CMK (cell line): ENCODE measurements at places on chromosomes 11 and 22.

DNA sequence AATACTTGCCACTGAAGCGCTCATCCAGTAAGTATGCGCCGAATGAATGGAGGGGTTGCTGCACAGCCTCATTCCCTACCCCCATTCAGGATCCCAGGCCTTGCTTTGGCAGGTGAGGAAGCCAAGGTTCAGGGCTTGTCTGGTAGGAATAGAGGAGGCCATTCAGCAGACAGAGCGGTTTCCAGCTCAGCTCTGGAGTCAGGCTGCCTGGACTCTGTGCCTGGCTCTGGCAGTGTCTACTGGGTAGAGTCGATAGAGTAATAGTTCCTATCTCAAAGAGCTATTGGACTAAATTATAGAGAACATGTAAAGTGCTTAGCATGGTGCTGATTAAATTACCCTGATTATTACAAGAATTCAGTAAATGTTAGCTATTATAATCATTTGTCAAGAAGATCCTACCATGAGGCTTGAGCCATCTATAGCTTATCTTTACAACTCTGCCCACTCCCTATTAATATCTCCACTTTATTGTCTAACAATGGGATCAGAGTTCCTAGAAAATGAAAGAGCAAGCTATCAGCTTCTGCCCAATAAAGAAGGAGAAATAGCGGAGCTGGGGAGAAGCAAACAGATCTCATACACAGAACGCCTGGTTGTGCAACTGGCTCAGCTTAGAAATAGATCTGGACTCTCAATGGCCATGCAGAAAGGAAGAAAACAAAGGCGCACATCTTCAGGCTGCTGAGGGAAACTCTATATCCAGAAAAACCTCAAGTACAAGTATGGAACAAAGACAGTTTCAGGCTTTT, 6.6 kb upstream of the SNX32 start:
- DNase-seq: no peak

GRCh38 chr11:117914991-117915618, 14.1 kb downstream of the TMPRSS13 start:
- DNase-seq: no peak

DNA sequence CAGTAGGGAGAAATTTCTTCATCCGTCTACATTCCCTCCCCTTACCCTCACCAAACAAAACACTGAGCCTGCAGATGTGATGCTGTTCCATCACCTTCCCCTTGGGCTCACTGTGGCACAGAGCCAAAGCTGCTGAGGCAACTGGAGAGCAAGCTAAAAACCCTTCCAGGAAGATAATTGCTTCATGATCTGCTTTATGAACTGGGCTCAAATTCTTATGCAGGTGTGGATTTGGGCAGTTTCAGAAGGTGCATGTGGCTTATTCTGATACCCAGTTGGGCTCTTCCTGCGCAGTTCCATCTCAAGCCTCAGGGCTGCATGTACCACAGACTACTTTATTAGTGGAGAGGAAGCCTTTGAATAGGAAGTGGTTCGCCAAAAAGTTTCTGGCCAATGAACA, 58.3 kb downstream of the AAMDC start:
- peak; percentile 4 for DNase-seq

DNA sequence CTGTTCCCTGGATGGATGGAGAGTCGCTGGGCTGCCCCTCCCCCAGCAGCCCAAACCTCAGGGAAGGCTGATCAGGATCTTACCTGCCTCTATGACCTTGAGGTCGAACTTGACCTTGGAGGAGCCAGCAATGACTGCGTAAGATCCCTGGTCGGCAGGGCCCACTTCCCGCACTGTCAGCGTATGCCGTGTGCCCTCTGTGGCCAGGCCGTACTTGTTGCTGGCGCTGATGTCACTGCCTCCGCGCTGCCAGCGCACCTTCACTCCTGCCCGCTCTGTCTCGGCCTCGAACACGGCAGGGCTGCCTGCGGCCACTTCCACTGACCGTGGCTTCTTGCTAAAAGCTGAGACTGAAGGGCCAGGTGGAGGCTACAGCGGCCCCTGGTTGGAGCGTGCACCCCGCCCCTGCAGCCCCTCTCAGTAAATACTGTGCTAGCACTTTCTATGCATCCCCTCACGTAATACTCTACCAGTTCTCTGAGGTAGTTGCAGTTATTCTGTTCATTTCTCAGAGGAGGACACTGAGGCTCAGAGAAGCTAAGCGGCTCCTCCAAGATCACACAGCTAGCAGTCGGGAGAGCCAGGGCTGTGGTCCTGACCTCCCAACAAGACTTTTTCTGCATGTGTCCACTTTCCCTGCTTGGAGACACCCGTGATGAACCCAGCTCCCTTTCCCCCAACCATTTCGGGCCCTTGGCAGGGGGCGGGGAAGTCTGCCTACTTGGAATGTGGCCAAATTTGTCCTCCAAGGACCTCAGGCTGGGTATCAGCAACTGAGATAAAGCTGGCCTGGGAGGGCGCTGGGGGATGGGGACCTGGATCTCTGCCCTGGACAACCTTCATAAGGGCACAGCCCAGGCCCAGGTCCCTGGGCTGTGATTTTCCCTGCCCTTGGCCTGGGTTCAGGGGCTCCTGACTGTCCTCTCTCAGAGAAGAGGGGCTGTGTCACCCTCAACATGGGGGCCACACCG, 1.1 kb downstream of the MYBPC3 start:
- no peak for DNase-seq

DNA sequence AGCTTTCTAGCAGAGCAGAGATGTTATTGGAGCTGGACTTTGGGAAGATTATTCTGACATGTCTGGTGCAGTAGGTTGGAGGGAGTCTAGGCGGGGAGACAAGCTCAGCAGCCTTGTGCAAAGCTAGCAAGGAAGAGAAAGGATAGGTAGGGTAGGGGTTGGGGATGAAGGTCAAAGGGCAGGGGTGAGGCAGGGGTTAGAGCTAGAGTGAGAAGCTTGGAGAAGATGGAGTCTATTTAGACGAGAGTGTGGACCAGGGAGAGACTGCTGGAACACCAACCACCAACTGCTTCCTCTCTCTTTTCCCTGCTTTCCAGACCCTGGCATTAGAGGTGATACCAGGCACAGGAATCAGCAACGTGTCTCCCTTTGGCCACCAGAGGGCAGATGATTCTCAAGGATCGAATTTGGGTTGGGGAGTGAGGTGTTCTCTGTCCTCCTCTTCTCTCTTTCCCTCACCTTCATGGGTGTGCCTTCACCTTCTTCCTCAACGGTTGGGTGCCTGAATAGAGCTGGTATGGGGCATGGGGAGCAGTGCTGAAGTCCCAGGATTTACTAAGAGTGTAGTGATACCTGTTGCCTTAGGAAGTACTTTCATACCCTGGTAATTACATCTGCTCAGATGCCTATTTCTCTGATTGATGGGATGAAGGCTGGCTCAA, 1.8 kb upstream of the MARK2 start:
- peak; percentile 45 for DNase-seq

GRCh38 chr11:101748572-101749344, 165.0 kb upstream of the TRPC6 start:
- no peak for DNase-seq

DNA sequence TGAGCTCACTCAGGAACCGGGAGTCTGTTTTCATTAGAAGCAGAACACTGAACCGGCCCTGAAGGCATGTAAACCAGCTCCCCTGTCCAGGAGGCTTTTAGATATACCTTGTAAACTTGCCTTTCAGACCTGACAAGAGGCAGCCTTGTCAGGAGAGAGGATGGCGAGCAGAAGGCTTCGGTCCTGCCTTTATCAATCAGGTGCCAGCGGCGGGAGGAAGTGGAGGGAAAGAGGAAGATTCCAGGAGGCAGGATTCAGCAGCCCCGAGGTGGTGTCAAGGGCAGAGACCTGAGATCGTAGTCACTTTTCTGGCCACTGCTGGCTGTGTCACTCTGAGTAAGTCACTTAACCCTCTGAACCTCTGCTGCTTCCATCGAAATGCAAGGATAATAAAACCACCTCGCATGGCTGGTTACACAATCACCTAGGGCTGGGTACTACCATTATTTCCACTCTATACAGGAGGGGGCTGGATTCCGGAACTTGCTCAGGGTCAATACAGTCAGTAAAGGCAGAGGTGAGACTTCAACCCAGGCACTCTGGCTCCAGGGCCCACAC, 181.0 kb downstream of the CHST1 start:
- DNase-seq: no peak

GRCh38 chr22:45776313-45776585, 104.6 kb downstream of the ATXN10 start:
- DNase-seq: no peak

GRCh38 chr11:72673943-72674828, at the start of gene PDE2A:
TSS of gene PDE2A (minus strand) at chr11:72674422. CDS start at chr11:72674207, 215 bp downstream.
- DNase-seq: no peak

GRCh38 chr11:73465871-73466270, 89.7 kb downstream of the RELT start:
- no peak for DNase-seq

DNA sequence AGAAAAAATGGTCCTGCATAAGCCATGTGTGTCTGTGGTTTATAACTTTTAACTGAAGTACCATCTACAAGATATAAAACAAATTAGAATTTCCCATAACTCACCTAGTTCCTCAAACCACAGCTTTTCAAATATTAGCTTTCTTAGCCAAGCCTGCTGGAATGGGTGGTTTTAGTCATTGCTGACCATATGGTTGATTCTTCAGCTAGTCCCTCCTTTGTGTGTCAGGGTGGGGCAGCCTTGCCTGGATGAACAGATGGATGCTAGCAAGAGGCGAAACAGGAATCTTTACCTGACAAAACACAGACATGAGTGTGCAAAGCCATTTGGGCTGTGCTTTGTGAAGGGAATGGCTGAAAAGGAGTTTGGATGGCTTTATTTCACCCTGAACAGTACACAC, 6.9 kb upstream of the B3GNT6 start:
- no peak for DNase-seq

DNA sequence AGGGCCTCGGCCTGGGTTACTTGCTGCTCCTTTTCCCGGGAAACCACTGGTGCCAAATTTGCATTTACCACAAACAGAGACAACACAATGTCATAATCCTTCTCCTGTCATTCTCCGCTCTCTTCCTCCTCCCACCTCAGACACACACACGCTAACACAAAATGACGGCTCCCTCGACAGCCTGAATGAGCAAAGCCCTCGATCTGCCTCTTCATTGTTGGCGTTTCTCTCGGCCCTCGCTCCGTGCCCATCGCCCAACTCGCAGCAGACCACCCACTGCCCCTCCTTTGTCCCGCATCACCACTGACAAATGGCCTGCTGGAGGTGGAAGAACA, 12.5 kb upstream of the TCF20 start:
- DNase-seq: no peak

DNA sequence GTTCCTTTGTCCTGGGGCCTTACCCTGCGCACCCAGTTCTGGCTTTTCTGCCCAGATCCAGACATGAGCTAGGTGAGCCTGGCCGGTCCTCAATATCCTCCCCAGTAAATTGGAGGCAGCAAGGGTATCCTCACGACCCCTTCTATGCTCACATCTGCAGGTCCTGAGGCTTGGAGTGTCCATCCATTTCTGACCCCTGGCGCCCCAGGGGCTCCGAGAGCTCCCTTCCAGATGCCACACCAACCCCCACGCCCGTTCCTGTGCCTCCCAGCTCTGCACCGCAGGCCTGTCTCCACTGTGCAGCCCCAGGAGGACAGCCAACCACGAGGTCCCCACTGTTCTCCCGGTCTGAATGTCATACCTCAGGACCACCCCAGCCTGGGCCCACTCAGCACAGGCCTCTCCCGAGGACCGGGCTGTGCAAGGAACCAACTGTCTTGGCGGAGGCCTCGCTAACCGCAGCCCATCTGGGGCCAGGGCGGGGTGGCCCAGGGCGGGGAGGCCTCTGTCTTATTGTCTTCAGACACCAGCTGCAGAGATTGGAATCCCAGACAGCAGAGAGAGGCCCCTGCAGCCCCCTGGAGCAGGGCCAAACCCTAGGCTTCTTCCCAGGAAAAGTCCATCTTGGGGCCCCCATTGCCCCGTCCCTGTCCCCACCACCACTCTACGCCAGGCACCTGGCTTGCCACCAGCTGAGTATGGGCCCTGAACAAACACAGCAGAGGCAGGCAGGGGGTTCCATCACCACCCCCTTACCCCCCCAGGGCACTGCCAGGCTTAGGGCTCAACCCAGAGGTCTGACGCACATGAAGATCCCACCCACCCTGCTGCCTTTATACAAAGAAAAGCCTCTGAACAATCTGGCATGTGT, 39.3 kb downstream of the ALX4 start:
- no peak for DNase-seq

GRCh38 chr22:17476838-17477237, 86.5 kb upstream of the SLC25A18 start:
- DNase-seq: no peak

- no peak for DNase-seq
Observed at GRCh38 chr11:61627850-61628661, 47.2 kb upstream of the SYT7 start.

DNA sequence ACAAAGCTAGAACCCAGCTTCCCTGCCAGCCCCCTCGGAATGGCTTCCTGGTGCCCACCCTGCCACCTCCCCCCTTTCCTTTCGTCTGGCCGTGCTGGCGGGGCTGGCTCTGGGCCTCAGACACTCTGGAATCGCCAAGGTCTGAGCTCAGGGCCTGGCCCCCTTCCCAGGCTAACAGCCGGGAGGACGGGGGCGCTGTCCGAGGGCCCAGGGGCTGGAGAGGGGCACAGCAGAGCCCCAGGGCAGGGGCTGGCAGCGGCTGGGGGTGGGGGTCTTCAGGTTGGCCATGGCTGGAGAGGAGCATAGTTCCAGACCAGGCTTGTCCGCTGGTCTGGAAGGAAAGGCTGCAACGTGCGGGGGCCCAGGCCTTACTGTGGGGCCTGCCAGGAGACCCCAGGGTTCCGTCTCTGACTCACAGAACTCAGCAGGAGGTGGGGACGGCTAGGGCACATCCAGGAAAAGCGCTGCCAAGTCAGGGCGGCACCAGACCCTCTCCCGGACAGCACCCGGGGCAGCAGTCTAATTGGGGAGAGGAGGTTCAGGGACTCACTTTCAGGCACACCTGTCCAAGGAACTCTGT, 861 bp upstream of the LTBP3 start:
- DNase-seq: no peak

- DNase-seq: no peak
Observed at GRCh38 chr22:35218079-35218478, 39.2 kb upstream of the HMGXB4 start.

- no peak for DNase-seq
Observed at GRCh38 chr11:123460012-123460700, 30.1 kb downstream of the GRAMD1B start.

DNA sequence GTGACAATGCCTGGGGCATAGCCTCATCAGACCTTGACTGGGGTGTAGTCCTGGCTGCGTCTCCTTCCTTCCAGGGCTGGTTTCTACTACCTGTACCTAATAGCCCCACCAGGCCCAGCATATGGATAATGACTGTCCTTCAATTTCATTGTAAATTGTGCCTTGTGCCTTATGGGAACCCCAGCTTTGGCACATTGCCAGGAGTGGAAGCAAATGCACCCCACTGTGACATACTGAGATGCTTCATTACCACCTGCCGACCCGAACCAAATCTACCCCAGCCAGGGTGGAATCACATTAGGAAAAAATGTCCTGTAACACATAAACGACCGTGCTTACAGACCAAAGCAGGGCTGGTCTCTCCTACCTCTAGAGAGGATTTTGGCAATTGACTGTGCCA, 7.3 kb downstream of the TOP3B start:
- DNase-seq: no peak

DNA sequence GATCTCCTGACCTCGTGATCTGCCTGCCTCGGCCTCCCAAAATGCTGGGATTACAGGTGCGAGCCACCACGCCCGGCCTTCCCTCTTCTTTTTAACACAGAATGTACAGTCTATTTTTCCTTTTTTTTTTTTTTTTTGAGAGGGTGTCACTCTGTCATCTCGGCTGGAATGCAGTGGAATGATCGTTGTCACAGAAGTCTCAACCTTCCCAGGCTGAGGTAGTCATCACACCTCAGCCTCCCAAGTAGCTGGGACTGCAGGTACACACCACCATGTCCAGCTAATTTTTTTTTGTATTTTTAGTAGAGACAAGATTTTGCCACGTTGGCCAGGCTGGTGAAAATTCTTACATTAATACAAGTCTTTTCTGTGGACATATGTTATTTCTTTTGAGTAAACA, 13.1 kb downstream of the PPP6R2 start:
- DNase-seq: no peak
